ENCODE measurements at places on chromosomes 6 and 20. TPM values are rescaled to one million over a fixed set of nuclear protein-coding genes. Genes with fewer than 3 reads are reported as not detected.

DNA sequence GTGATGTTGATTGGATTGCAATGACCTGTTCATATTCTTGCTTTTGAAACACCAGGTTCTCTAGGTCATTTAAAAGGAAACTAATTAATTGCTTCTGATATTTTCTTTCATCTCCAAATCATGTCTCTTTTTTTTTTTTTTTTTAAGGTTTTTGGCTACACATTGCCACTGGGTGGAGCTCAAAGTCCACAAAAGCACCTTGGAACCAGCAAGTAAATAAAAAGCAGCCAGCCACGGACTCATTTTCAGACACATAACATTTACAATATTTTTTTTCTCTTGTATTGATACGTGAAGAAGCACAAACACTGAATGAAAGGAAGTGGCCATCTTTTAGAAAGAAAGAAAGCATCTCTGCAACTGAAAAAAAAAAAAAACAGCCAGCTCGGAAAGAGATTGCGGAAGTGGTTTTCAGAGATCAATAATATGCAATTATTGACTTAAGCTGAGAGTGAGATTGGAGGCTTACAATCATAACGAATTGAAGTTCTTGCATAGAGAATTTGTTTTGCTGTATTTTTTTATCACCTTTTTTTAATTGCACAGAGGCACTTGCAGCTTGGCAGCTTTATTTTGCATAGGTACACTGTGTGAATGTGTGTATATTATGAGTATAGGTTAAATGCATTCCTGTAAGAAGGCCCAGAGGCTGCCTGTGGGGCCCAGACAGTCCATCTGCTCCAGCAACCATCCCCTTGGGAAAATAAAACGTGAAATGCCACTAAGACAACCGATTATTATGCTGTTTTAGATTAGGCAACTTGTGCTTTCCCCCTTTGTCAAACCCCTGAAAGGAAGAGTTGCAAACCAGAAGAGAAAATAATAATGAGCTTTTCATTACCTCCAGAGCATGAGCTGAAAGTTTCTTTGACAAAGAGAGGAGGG lies 28.2 kb downstream of the CGA start:
- DNase-seq = peak; percentile 58

DNA sequence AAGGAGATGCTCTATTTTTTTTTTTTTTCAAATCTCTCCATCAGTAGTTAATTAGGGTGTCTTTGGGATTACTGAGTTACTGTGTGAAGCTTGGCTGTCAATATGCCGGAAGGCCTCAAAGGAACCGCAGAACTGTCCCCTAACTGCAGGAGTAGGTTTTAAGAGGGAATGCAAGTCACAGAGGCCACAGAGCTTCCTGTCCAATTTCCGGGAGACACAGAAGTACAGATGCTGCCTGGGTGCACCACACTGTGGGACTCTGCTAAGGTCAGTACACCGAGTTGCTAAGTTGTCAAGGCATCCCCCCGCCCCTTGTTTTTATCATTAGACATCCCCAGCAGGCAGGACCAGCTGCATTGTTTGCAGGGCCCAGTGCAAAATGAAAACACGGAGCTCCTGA lies 120.2 kb upstream of the RAB32 start:
- DNase-seq = no peak

- no peak for DNase-seq
These were observed 275.9 kb downstream of the FOXC1 start for GRCh38 chr6:1885576-1886011.

GRCh38 chr6:167739721-167740475 lies 86.8 kb upstream of the AFDN start:
- no peak for DNase-seq

GRCh38 chr20:57968120-57968519 lies 258.3 kb upstream of the PMEPA1 start:
- DNase-seq = no peak

Gene E2F1
- total RNA-seq = 5.9 TPM

GRCh38 chr20:3839328-3839727 lies 7.3 kb upstream of the MAVS start:
- no peak for DNase-seq

DNA sequence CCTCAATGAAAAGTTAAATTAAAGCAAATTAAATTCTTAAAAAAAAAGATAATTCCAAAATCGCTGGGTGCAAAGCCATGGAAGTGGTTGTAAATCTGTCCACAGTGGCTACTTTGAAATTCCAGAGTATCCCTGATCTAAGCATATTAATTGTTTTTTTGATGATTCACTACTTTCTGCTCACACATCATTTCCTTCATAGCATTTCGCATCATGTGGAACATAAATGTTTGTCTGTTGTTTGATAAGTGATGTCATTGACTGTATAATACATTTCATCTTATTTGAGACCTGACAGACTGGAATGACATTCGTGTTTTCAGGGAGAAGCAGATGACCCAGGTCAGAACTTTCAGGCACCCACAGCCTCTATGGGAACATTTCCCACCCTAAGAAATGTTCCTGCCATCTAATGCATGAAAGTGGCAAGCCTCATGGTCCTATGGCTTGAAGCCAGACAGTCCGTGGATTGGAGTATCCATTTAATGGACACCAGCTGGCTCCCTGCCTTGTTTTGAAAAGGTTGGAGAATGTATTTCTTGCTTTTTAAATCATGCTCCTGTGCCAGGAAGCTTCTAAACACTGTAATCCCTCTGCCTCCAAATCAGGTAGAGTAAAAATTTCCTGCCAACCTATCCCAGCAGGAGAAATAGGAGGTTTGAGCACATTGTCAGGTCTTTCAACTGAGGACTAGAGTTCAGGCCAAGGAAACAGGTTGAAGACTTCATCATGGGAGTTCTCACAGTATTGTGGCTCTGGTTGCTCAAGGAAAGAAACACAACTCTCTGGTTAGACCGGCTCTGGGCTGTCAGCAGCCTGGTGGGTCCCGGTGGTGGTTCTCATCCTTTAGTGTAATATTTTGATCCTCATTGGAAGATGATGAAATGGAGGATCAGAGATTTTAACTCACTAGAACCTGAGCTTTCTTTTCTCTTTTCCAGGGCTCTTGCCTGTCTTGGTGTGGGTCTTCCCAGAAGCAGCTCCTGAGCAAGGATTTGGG lies 157.9 kb downstream of the SLC24A3 start:
- DNase-seq = no peak
